Karpas-422 (cell line): ENCODE measurements at places on chromosomes 4 and X. TPM values are rescaled to one million over a fixed set of nuclear protein-coding genes. Genes with fewer than 3 reads are reported as not detected.

Gene SGMS2
- total RNA-seq, result not detected in 2 replicates

DNA sequence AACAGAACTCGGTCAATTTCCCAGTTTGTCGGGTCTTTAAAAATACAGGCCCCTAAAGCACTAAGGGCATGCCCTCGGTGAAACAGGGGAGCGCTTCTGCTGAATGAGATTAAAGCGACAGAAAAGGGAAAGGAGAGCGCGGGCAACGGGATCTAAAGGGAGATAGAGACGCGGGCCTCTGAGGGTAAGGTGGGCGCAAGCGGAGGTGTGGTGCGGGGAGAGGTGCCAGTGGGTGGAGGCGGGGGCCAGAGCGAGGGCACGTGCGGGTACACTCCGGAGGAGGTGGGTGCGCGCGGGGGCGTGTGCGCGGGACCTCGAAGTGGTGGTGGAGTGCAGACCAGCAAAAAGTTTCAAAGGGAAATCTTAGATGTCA is 787 bp upstream of the TET2 start:
- peaks cover 19% of the 10 kb centered on the region for H3K4me1 ChIP-seq
- no peaks in the 10 kb centered on the region for H3K36me3 ChIP-seq
- no peaks in the 10 kb centered on the region; the same call in 1 of the 2 replicates for H3K27me3 ChIP-seq
- no peak overlapping the region for H3K27ac ChIP-seq
- peak overlapping the region; percentile 88 for H3K4me3 ChIP-seq

DNA sequence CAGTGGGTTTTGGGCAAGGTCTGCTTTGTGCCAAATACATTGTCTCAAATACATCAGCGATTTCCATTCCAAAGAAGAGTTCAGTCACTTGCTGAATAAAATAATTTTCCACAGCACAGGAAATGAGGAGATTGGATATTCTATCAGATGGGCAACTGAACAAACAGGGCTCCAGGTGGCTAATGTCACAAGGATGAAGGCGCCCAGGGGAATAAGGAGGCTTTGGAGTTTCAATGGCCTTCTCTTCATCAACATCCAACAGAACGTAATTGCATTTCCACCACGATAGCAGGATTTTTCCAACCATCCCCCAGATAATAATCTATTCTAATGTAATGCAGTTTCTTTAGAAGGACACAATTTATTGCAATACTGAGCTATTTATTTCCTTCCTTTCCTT is 104.7 kb upstream of the KLHL13 start:
- H3K27me3 ChIP-seq, result no peaks in the 10 kb centered on the region
- no peaks in the 10 kb centered on the region for H3K36me3 ChIP-seq

- peak overlapping the region; percentile 61 for H3K4me3 ChIP-seq
- H3K27ac ChIP-seq, result no peak overlapping the region
- DNase-seq, result no peak
- H3K36me3 ChIP-seq, result no peaks in the 10 kb centered on the region
- H3K4me1 ChIP-seq, result peaks cover 20% of the 10 kb centered on the region
Observed at GRCh38 chr4:119629142-119629471, 503 bp upstream of the PDE5A start.

GRCh38 chrX:68880846-68881552 is 52.2 kb downstream of the EFNB1 start:
- H3K4me1 ChIP-seq, result no peaks in the 10 kb centered on the region
- no peaks in the 10 kb centered on the region for H3K36me3 ChIP-seq
- no peaks in the 10 kb centered on the region for H3K27me3 ChIP-seq

Gene CFAP299
- total RNA-seq, result not detected in 2 replicates

Gene CYSLTR1
- total RNA-seq, result 1.2 and 2.2 TPM in 2 replicates

GRCh38 chrX:140712413-140713173 is 3.0 kb downstream of the LINC00632 start:
- H3K4me1 ChIP-seq, result no peaks in the 10 kb centered on the region
- H3K36me3 ChIP-seq, result no peaks in the 10 kb centered on the region
- H3K27ac ChIP-seq, result no peak overlapping the region
- DNase-seq, result no peak

DNA sequence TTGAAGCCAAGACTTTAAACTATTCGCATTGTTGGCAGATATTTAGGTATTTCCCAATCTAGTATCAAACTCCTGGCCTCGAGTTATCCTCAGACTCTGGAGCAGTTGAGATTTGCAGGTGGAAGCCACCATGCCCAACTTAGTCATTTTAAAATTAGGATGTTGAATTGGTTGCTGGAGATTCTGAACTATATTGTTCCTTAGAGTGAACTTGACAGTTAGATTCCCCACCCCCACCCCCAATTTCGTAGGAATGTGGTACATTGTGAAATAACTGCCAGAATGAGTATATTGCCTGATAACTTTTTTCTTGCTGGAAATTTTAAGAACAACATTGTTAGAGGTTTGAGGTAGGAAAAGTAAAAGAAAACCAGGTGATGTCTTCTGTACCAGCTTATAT is 2.3 kb downstream of the NOCT start:
- no peaks in the 10 kb centered on the region; the same call in 1 of the 2 replicates for H3K27me3 ChIP-seq
- peak overlapping the region; percentile 10; the same call in 1 of the 2 replicates for H3K27ac ChIP-seq
- DNase-seq, result no peak
- peak overlapping the region; percentile 19 for H3K4me3 ChIP-seq
- peaks cover 62% of the 10 kb centered on the region for H3K4me1 ChIP-seq
- no peaks in the 10 kb centered on the region for H3K36me3 ChIP-seq

- no peaks in the 10 kb centered on the region for H3K4me1 ChIP-seq
- no peaks in the 10 kb centered on the region for H3K27me3 ChIP-seq
- no peak overlapping the region for H3K4me3 ChIP-seq
- H3K27ac ChIP-seq, result no peak overlapping the region
Observed at GRCh38 chr4:23822181-23822580, 67.7 kb downstream of the PPARGC1A start.

- no peak for DNase-seq
- H3K27me3 ChIP-seq, result no peaks in the 10 kb centered on the region
- no peaks in the 10 kb centered on the region for H3K4me1 ChIP-seq
- no peaks in the 10 kb centered on the region for H3K36me3 ChIP-seq
- H3K27ac ChIP-seq, result no peak overlapping the region
Observed at GRCh38 chrX:119363391-119363790, 35.7 kb upstream of the SLC25A43 start.

Gene GRIA2
- total RNA-seq, result not detected in 2 replicates

Gene GLOD5
- total RNA-seq, result not detected in 2 replicates

DNA sequence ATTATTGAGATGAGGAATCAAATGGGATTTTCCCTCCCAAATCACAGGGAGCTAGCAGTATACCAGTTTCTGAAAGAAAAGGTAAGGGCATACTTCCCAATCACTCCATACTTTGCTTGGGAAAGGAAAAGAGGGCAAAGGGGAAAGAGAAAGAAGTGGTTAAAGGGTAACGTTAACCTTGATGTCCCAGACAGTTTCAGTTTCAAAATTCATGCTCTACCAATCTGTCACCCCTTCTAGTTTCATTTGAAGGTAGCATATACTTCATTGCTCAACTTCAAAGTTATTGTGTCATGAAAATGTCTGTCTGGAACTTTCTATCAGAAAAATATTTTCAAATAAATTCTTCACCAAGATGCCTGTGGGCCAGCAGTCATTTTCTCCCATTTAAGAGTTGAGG is 16.0 kb downstream of the TNMD start:
- H3K4me3 ChIP-seq, result no peak overlapping the region
- DNase-seq, result no peak
- no peaks in the 10 kb centered on the region for H3K36me3 ChIP-seq
- no peak overlapping the region for H3K27ac ChIP-seq
- no peaks in the 10 kb centered on the region for H3K4me1 ChIP-seq

DNA sequence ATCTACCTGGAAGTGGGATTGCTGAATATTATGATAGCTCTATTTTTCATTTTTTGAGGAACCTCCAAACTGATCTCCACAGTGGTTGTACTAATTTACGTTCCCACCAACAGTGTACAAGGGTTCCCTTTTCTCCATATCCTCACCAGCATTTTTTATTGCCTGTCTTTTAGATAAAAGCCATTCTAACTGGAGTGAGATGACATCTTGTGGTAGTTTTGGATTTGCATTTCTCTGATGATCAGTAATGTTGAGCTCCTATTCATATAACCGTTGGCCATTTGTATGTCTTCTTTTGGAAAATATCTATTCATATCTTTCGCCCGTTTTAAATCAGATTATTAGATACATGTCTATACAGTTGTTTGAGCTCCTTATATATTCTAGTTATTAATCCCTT is 101.8 kb downstream of the RASGEF1B start:
- no peak for DNase-seq
- H3K4me3 ChIP-seq, result no peak overlapping the region
- H3K36me3 ChIP-seq, result no peaks in the 10 kb centered on the region
- no peaks in the 10 kb centered on the region for H3K4me1 ChIP-seq
- no peaks in the 10 kb centered on the region for H3K27me3 ChIP-seq

- H3K4me3 ChIP-seq, result no peak overlapping the region
- no peaks in the 10 kb centered on the region for H3K4me1 ChIP-seq
- DNase-seq, result no peak
- no peaks in the 10 kb centered on the region for H3K27me3 ChIP-seq
Observed at GRCh38 chr4:184769141-184769765, 35.4 kb upstream of the CENPU start.

DNA sequence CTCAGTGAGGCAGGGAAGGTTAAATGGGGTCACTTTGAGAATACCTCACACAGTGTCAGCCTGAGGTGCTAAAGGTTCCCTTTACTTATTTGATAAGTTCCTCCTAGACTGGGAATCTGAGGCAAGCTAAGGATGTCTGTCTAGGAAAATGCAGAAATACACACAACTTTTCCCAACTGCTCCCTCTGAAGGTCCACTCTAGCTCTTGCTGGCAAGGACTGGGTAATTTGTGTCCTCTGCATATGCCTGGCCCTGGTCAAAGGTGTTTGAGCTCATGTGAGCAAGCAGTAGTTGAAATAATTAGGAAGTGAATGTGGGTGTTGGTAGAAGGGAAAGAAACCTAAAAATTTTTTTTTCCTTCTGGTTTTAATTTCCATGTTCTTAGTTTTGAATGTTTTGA is 21.3 kb downstream of the TXLNG start:
- peaks cover 42% of the 10 kb centered on the region for H3K4me1 ChIP-seq
- no peaks in the 10 kb centered on the region for H3K27me3 ChIP-seq
- H3K36me3 ChIP-seq, result peaks cover 23% of the 10 kb centered on the region
- peak overlapping the region; percentile 67 for H3K27ac ChIP-seq
- no peak for DNase-seq
- no peak overlapping the region for H3K4me3 ChIP-seq

GRCh38 chr4:47816748-47817147 is 21.1 kb downstream of the CORIN start:
- no peak overlapping the region for H3K27ac ChIP-seq
- no peak for DNase-seq
- no peak overlapping the region for H3K4me3 ChIP-seq
- H3K36me3 ChIP-seq, result no peaks in the 10 kb centered on the region

DNA sequence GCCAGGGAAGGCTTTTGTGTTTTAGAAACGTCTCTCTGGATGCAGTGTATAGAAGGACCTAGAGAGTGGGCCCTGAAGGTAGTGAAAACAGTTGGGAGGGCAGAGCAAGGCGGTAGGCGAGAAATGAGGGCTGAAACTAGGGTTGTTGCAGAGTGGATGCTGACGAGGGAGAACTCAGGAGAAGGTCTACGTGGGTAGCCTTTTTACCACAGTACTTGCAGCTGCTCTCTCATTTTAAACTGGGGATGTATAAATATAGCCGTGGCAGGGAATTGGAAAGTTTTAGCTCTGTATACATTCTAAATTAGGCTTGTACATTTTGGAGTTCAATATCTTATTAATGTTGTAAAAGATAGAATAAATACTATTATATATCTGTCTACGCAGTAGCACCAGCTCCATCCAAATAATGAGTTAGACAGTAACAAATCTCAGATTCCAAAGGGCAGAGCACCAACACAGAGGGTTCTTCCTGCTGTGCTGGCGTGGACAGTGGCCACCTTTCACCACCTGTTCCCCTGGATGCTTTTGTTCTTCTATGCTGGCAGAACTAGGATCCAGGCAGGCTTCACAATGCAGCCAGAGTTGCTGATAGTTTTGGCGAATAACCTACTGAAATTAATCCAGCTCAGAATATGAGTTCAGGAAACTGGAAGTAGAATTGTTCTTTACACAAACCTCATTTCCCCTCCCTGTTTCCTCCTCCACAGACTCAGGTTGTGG is 31.7 kb downstream of the CCNG2 start:
- H3K4me3 ChIP-seq, result no peak overlapping the region
- DNase-seq, result no peak
- H3K27me3 ChIP-seq, result no peaks in the 10 kb centered on the region
- no peaks in the 10 kb centered on the region for H3K36me3 ChIP-seq
- H3K27ac ChIP-seq, result no peak overlapping the region
- H3K4me1 ChIP-seq, result peaks cover 7% of the 10 kb centered on the region

GRCh38 chr4:176011529-176011928 is 54.1 kb upstream of the WDR17 start:
- no peak overlapping the region for H3K27ac ChIP-seq
- no peak overlapping the region for H3K4me3 ChIP-seq
- no peaks in the 10 kb centered on the region for H3K27me3 ChIP-seq
- no peak for DNase-seq
- peaks cover 3% of the 10 kb centered on the region; the same call in 1 of the 2 replicates for H3K4me1 ChIP-seq

- no peaks in the 10 kb centered on the region for H3K27me3 ChIP-seq
- no peaks in the 10 kb centered on the region for H3K36me3 ChIP-seq
- no peak overlapping the region for H3K27ac ChIP-seq
- no peak overlapping the region for H3K4me3 ChIP-seq
- no peak for DNase-seq
Observed at GRCh38 chr4:185945906-185946305, 123.0 kb upstream of the TLR3 start.

GRCh38 chr4:122481766-122482405 is 25.4 kb upstream of the IL2 start:
- no peak overlapping the region for H3K4me3 ChIP-seq
- H3K27me3 ChIP-seq, result no peaks in the 10 kb centered on the region
- DNase-seq, result peak; percentile 14
- H3K27ac ChIP-seq, result no peak overlapping the region
- no peaks in the 10 kb centered on the region; the same call in 1 of the 2 replicates for H3K36me3 ChIP-seq

Gene RAB33A
- total RNA-seq, result 10.3 and 25.8 TPM in 2 replicates

Gene WFS1
- 0.76 and 0.89 TPM in 2 replicates for total RNA-seq

DNA sequence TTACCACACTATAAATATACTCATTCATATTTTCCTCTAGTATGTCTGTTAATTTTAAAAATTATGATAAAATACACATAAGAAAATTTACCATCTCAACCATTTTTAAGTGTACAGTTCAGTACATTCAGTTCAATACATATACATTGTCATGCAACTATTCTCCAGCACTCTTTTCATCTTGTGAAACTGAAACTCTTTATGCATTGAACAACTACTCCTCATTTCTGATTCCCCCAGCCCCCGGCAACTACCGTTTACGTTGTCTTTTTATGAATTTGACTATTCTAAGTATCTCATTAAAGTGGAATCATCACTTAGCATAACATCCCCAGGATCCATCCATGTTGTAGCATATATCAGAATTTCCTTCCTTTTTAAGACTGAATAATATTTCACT is 8.7 kb downstream of the SMARCAD1 start:
- peaks cover 70% of the 10 kb centered on the region for H3K36me3 ChIP-seq
- no peak overlapping the region for H3K27ac ChIP-seq
- H3K4me3 ChIP-seq, result no peak overlapping the region
- H3K4me1 ChIP-seq, result peaks cover 2% of the 10 kb centered on the region; the same call in 1 of the 2 replicates

DNA sequence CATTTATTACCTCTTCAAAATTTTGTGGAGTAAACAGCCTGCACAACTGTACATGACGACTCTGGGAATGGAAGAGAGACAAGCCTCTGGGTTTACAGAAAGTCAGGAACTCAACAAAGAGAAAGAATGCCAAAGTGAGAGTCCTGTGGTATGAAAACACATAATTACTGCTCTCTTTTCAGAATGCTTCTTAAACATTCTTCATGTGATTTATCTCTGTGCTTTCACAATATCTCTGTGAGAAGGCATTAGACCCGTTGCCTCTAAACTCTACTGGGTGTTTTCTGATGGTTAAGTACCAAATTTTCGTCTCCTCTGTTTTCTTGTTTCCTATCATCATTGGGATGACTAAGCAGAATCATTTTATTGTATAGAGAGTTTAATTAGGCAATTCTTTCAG is 966.6 kb upstream of the SLIT2 start:
- no peak overlapping the region for H3K27ac ChIP-seq
- no peaks in the 10 kb centered on the region for H3K4me1 ChIP-seq
- no peak overlapping the region for H3K4me3 ChIP-seq
- H3K36me3 ChIP-seq, result no peaks in the 10 kb centered on the region
- no peaks in the 10 kb centered on the region for H3K27me3 ChIP-seq
- no peak for DNase-seq
